ENCODE measurements at places on chromosomes 3 and 15. TPM values are rescaled to one million over a fixed set of nuclear protein-coding genes. Genes with fewer than 3 reads are reported as not detected.
A peak's percentile ranks its signal among the peaks of the same experiment; 100 is the strongest.

- DNase-seq: no peak
- no peaks in the 10 kb centered on the region for H3K36me3 ChIP-seq
- no peak overlapping the region for H3K4me3 ChIP-seq
- H3K27ac ChIP-seq: no peak overlapping the region
Observed at GRCh38 chr3:160981217-160981938, 123.8 kb downstream of the B3GALNT1 start.

DNA sequence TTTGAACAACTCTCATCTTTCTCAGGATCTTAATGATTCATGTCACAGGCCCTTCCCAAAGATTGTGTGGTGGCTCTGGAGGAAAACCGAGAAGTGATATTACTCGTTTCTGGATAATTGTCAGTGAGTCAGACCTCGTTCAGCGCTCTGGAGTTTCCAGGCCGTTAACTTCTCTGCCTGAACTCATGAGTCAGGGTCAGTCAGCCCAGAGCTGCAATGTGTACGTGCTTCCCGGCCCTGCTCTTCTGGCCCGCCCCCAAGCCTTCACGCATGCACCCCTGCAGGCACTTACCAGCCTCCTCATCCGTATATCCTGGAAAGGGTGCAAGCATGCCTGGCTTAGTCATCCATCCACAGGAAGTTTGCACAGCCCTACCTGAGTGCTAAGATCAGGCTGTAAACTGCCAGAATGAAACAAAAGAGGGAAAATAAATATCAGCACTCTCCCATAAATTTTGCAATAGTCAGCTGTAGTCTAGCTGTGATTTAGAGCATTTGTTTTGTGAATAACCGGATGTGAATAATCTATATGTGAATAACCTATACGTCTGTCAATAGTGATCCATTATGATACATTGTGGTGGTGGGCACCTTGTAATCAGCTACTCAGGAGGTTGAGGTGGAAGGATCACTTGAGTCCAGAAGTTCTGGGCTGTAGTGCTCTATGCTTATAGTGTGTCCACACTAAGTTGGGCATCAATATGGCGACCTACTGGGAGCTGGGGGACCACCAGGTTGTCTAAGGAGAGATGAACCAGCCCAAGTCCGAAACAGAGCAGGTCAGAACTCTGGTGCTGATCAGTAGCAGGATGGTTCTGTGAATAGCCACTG lies 35.3 kb upstream of the SEMA4B start:
- no peak overlapping the region for H3K4me3 ChIP-seq
- no peaks in the 10 kb centered on the region for H3K27me3 ChIP-seq
- peak; percentile 73 for DNase-seq
- H3K36me3 ChIP-seq: no peaks in the 10 kb centered on the region
- peaks cover 8% of the 10 kb centered on the region for H3K4me1 ChIP-seq

GRCh38 chr3:196969660-196970546 lies 1.3 kb upstream of the PIGZ start:
- H3K27me3 ChIP-seq: no peaks in the 10 kb centered on the region
- H3K4me3 ChIP-seq: peak overlapping the region; percentile 91
- H3K27ac ChIP-seq: no peak overlapping the region

DNA sequence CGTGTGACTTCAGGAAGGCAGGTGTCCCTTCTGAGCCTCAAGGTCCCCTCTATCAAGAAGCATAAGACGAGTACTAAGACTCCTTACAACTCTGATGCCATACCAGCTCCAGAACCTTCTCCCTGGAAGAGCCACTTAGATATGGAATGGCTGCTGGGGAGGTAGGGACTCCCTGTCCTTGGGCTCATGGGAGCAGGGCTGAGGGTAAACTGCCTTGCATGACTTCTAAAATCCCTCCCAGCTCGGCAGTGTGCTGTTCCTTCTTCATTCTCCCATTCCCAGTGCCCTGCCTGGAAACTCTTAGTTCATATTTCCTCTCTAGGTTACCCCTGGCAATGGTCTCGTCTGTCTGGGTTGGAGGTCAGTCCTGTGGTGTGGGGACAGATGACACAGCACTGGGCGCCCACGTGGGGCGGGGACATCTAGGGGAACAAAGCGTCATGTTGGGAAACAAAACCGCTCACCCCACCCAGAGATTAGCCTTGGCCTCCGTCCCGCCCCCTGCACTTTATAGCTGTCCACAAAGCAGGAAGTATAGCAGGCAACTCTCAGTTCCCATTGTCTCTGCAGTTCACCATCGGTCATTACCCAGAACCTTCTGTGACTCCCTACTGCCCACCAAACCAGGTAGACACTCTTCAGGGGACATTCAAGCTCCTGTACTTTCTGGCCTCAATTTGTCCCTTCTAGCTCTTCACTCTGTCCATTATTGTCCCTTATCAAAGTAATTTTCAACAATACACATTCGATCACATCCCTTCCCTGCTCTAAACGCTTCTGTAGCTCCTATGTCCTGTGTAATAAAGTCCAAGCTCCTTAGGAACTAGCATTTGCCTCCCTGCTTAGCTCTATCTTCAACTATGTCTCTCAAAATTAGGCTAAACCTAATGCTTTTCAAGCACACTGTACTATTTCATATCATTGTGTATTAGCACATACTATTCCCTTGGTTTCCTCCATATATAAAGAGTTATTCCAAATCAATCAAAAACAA lies 73.8 kb downstream of the IQSEC1 start:
- no peak for DNase-seq
- H3K27ac ChIP-seq: peak overlapping the region; percentile 65

DNA sequence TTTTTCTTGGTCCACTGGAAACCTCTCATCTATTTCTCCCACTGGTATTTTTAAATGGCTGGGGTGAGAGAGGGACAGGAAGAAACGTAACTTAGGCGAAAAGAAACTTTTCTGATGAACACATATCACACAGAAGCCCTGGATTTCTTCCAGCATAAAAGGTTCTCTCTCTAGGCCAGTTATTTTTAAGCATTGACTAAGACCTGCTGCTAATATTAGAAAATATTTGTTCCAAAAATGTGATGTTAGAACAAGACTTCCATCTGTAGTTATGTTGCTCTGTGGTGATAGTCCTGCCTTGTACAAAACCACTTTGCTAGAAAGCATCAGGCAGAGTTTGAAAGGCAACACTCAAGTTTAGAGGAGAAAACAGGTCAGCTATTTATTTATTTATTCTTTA lies 537.7 kb downstream of the MCTP2 start:
- DNase-seq: no peak
- no peaks in the 10 kb centered on the region for H3K36me3 ChIP-seq
- H3K27me3 ChIP-seq: no peaks in the 10 kb centered on the region
- H3K4me3 ChIP-seq: no peak overlapping the region
- H3K27ac ChIP-seq: no peak overlapping the region

DNA sequence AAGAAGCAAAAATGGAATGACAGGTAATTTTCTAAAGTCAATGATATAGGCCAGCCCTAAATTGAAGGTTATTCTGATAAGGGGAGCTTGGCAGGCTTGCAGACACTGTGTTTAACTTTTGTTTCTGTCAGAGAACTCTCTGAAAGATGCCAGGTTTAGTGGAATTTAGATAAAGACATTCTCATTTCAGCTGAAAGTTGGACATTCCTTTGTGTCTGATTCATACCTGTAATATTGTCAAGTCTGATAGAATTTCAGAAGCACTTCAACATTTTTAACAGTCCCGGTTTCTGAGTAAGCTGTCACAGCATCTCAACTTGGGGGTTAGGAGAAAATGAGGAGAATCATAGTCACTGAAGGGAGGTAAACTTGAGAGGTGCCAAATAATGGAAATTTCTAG lies 84.0 kb downstream of the DIPK2A start:
- H3K27me3 ChIP-seq: no peaks in the 10 kb centered on the region
- H3K36me3 ChIP-seq: no peaks in the 10 kb centered on the region
- no peak for DNase-seq
- no peaks in the 10 kb centered on the region for H3K4me1 ChIP-seq
- no peak overlapping the region for H3K4me3 ChIP-seq

DNA sequence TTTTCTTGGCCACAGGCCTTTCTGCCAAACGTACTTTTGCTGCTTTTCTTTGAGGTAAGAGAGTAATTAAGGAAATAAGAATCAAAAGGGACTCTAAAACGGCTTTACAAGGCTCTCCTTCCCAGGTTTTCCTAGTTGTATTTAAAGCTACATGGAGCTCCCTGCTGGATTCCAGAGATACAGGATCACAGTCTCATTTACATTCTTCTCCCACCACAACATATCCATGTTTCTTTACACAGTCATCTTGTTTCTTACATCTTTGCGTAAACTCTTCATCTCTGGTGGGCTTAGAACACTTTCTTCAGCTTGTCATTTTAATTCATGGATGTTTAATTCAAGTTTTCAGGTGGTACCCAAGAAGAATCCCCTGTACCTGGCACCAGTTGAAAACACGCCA lies 117.6 kb upstream of the BFSP2 start:
- no peaks in the 10 kb centered on the region for H3K27me3 ChIP-seq
- no peaks in the 10 kb centered on the region for H3K36me3 ChIP-seq
- no peak for DNase-seq

DNA sequence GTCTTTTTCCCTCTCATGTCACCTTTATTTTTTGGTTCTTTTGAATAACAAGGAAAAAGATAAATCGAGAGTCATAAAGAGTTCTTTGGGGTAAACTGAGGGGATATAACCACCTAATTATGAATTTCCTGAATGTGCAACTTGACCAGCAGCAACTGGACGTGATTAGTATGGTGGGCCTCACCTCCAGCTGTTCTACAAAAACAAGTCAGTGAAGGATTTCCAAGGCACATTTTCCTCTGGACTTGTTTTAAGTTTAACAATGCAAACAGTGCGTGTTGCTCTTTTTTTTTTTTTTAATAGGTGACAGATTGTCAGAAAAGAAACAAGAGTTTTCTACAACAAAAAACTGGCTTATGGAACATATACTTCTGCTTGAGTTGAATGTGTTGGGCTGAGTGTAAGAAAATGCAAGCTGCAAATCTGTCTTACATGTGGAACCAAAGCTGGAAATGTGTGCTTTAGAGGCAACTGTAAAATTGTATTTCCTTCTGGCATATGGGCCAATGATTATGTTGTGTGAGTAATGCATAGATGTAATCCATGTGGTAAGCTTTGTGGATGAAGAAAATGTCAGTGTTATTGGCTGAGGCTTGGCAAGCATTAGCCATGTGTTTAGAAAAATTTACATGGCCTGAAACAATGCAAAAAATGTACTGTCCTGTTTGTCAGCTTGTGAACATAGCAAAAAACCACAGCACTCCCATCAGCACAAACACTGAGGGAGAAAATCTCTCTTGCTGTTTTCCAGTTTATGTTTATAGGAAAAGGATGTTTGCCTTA lies 44.5 kb upstream of the FNDC3B start:
- H3K27me3 ChIP-seq: no peaks in the 10 kb centered on the region
- H3K4me3 ChIP-seq: no peak overlapping the region
- no peaks in the 10 kb centered on the region for H3K4me1 ChIP-seq
- no peaks in the 10 kb centered on the region for H3K36me3 ChIP-seq
- H3K27ac ChIP-seq: no peak overlapping the region

GRCh38 chr3:184290331-184290730 lies 8.7 kb upstream of the PSMD2 start:
- no peak overlapping the region for H3K27ac ChIP-seq
- no peaks in the 10 kb centered on the region for H3K36me3 ChIP-seq
- H3K27me3 ChIP-seq: no peaks in the 10 kb centered on the region

DNA sequence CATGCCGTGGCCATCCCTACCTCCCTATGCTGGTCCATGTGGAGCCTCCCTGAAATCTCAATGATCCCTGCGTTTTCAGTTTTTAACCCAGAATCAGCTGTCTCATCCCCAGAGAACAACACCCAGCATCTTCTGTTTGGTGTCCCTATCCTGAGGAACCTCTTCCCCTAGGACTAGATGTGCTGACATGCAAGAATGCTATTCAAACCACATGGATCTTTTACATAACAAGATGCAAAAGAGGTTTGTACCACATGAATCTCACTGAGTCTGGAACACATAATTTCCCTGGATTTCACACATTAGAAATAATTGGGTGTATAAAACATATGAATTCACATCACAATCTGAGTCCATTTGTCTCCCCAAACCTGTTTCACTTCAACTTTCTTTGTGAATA lies 174.6 kb upstream of the NECTIN3 start:
- H3K36me3 ChIP-seq: no peaks in the 10 kb centered on the region
- H3K4me3 ChIP-seq: no peak overlapping the region
- DNase-seq: no peak
- no peaks in the 10 kb centered on the region for H3K4me1 ChIP-seq

- H3K4me3 ChIP-seq: no peak overlapping the region
- no peak overlapping the region for H3K27ac ChIP-seq
- H3K36me3 ChIP-seq: no peaks in the 10 kb centered on the region
Observed at GRCh38 chr3:14614862-14615261, 36.7 kb upstream of the CCDC174 start.

- peak within 1 kb of the TSS; percentile 90 for H3K27ac ChIP-seq
- peak; percentile 86 for DNase-seq
- H3K36me3 ChIP-seq: peaks cover 3% of the 10 kb centered on the region
- H3K4me1 ChIP-seq: peaks cover 10% of the 10 kb centered on the region
- H3K27me3 ChIP-seq: no peaks in the 10 kb centered on the region
Observed at GRCh38 chr15:89912674-89913396, at the start of gene ARPIN. ARPIN (minus strand) TSS chr15:89912952; CDS start chr15:89912835, 117 bp downstream.

DNA sequence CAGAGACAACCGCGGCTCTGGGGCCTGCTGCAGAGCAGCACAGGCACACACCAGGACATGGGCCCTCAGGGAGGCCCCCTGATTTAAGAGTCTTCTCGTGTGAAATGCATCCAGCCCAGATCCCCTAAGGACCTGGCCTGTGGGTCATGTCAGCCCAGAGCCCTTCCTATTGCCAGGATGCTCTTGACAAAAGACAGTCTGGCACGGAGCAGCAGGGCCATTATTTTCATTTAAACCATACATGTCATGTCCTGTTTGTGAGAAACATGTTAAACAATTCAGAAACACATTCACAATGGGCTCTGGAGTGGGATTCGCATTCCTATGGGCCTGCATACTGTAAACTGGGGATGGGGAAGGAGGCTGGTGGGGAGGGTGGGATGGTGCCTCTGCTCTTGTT lies 367.4 kb upstream of the WNT5A start:
- H3K36me3 ChIP-seq: no peaks in the 10 kb centered on the region
- H3K27ac ChIP-seq: no peak overlapping the region

DNA sequence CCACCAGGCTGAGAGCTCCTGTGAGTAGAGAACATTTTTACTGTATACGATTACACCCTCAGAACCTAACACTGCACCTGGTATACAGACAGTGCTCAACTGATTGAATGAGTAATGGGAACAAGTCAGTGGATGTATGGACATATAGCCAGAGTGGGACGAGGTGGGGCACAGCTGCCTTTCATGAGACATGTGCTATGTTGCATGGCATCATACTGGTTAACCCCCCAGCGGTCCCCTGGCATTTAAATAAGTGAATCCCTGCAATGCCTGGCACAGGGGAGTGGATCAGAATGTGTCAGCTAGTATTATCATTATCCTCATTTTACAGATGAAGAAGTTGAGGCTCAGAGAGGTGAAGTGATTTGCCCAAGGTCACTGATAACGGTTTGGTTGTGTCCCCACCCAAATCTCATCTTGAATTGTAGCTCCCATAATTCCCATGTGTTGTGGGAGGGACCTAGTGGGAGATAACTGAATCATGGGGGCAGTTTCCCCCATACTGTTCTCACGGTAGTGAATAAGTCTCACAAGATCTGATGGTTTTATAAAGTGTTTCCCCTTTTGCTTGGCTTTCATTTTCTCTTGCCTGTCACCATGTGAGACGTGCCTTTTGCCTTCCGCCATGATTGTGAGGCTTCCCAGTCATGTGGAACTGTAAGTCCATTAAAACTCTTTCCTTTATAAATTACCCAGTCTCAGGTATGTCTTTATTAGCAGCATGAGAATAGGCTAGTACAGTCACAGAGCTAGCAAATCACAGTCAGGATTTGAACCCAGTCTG lies 56.0 kb upstream of the ATP2B2 start:
- H3K4me1 ChIP-seq: no peaks in the 10 kb centered on the region
- DNase-seq: no peak
- H3K27ac ChIP-seq: no peak overlapping the region

The PLA2G4F gene
- polyA plus RNA-seq: 0.91 TPM

The CPNE4 gene
- polyA plus RNA-seq: 1.7 TPM

The NLGN1 gene
- 0.99 TPM for polyA plus RNA-seq

The TNNC1 gene
- 6.3 TPM for polyA plus RNA-seq

The P3H2 gene
- polyA plus RNA-seq: 1.5 TPM

The UBA7 gene
- polyA plus RNA-seq: 72.9 TPM

The FOXB1 gene
- polyA plus RNA-seq: not detected

The MYO5C gene
- 12.8 TPM for polyA plus RNA-seq
